ENCODE measurements at places on chromosomes 5 and 9.
A peak's percentile ranks its signal among the peaks of the same experiment; 100 is the strongest.

- DNase-seq = no peak
Measured at GRCh38 chr9:16121601-16122286, 568.9 kb downstream of the CCDC171 start.

GRCh38 chr5:119332978-119333401 is 22.8 kb upstream of the TNFAIP8 start:
- no peak for DNase-seq

GRCh38 chr9:5879419-5880181 is 11.1 kb upstream of the MLANA start:
- DNase-seq = peak; percentile 13

DNA sequence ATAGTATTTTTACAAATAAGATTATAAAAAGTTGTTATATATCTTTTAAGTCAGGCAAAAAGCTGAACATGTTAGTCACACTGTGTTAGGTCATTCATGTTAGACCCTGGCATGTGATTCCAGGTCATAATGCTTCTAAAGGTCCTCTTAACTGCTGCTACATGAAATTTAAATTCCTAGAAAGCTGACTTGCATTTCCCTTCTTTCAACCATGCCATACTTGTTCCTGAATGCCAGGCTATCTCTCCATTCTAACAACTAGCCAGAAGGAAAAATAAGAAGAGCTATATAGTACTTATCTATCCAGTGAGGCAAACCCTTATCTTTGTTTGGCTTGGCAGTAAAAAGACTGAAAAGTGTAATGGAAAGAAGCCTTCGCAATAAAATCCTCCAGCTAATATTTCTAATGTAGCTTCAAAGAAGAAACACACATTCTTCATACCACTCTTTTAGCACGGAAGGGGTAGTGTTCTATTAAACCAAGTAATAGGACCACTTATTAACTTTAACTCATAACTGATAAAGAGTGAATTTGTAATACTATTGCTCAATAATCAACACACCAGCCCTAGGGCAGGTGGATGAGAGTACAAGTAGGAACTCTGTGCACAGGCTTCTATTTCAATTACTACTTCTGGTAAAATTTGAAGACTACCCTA is 310.2 kb downstream of the PDE4D start:
- DNase-seq = no peak

DNA sequence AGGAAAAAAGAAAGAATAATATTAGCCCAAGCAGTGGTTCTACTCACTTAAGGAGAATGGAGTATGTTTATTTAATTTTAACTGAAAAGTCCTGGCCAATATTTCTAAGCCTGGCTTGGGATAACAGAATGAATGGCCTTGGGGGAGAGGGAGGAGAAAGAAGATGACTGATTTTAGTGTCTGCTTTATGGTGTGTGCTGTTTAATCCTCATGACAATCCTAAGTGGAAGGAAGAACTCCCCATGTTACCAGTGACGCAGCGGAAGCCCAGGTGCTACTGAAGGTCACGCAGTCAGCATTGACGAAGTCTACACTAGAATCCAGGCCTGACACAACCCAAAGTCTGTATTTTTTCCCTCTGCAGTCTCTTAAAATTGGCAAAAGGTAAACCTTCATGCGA is 50.5 kb downstream of the PALM2AKAP2 start:
- no peak for DNase-seq

DNA sequence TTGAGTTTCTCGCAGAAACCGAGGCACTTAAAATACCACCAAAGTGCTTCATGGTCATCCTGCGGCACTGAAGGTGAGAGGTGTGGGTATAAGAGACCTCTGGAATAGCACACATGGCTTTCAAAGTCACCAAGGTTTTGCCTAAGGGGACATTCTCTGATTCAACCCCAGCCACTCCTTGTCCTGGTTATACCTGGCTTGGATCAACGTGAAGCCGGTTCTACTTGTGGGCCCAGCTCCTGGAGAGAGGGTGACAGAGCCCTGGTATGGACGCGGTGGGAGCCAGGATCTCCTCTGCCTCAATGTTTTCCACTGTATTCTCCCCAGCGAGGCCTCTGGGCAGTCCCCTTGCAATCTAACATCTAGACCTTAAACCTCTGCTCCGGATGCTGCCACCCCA is 132.0 kb downstream of the FSTL4 start:
- DNase-seq = no peak

GRCh38 chr5:52469420-52469819 is 318.3 kb upstream of the ITGA1 start:
- no peak for DNase-seq

DNA sequence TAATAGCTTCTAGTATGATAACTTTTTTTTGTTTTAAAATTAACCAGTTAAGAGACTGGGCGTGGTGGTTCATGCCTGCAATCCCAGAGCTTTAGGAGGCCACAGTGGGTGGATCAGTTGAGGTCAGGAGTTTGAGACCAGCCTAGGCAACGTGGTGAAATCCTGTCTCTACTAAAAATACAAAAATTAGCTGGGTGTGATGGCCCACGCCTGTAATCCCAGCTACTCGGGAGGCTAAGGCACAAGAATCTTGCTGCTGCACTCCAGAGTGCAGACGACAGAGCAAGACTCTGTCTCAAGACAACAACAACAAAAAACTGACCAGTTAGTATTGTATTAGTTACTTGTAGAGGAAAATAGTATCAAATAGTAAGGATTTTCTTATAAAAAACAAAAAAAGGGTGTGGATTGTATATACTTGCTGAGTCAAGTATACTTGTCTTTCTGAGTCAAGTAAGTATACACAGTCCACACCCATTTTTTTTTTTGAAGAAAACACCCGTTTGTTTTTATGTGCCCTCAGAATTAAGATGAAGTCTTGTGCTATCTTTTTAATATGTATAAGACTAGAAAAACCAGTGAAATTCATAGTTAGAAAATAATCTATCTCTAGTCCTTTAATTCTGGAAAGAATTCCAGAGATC is 25.3 kb downstream of the UBAP1 start:
- DNase-seq = no peak

- no peak for DNase-seq
Measured at GRCh38 chr5:158884827-158885518, 214.7 kb downstream of the EBF1 start.

DNA sequence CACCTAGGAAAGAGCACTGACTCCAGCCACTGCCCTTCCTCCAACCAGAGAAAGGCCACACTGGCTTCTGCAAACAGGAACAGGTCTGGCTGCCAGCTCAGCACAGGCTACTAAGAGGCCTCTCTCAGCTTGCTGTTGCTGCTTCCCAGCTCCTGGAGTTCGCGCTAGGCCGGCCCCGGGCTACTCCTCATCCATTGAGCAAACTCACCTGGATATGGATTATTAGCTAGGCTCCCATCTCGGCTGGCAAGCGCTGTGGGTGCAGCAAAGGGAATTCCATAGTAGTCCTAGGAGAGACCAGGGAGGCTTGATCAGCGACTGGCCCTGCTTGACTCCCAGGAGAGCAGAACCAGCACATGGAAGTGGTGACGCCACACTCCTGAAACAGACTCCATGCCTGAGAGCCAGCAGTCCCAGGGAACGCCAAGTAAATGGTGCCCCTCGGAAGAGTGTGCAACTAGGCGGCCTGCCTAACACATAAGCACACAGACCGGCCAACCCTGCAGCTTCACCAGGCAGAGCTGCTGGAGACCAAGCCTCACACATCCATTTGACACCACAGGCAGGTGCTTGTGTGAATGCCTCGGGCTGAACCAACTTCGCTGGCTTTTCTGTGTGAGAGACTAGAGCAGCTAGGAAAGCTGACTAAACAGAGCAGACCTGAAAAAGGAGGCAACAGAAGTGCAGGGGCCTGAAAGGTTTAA is 107.2 kb downstream of the UBE2R2 start:
- DNase-seq = no peak

- no peak for DNase-seq
Measured at GRCh38 chr5:112417931-112418658, 982 bp downstream of the EPB41L4A start.

DNA sequence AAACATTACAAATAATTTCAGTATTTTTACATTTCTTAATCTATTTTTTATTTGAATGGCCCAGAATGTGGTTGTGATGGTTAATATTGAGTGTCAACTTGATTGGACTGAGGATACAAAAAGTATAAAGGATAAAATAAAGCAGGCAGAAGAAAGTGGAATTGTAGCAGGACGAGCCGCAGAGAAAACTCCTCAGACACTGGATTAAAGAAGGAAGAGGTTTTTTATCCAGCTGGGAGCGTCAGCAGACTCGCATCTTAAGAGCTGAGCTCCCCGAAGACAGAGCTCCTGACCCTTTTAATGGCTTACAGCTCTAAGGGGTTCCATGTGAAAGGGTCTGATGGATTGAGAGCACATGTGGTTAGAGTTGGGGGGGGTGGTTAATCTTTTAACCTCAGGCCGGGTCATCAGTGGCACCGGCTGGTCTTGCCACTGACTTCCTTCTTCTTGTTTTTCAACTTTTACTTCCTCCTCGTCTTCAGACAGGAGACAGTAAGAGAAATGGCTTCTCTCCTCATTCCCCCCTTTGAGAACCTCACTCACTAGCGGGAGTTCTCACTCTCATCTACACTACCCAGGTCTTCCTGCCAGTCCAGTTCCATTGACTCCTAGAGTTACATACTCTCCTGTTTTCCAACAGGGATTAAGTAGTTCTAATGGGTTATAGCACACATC is 80.0 kb downstream of the TMEM161B start:
- no peak for DNase-seq

DNA sequence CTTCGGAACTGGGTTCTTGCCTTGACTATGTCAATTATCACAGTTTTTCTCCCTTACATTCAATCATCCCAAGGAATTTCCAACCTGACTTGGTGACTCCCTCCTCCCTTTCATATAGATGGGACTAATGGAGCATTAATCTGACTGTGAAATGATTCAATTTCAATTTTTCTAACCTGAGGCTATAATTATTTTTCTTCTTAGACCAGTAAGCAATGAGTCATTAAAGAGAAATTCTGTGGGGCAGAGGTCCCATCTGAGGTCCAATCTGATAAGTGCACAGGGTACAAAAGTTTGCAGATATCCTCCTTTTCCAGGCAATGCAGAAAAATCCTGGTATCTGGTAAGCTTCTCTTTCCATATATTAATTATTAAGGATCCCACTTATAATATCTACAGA is 18.9 kb downstream of the PDE4D start:
- no peak for DNase-seq

DNA sequence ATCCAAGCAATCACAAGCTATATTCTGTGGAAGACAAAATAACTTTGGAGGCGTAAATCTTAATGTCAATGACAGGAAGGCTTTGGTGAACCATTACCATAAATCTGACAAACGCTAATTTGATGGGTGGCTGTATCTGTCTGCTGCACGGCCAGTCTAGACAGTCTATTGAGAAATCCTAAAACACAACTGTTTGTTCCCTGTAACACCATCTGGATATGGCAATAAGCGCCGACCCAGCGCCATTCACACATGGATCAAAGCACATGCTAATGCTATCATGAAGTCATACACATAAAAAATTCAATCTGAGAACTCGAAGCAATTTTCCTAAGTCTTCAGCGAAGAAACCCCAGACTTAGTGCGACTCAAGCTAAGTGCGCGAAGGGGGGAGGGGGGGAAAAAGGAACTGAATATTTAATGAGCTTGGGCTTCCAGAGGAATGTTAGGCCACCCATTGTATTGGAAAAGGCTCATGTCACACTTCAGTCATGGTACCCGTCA is 95.1 kb downstream of the ARL15 start:
- no peak for DNase-seq

DNA sequence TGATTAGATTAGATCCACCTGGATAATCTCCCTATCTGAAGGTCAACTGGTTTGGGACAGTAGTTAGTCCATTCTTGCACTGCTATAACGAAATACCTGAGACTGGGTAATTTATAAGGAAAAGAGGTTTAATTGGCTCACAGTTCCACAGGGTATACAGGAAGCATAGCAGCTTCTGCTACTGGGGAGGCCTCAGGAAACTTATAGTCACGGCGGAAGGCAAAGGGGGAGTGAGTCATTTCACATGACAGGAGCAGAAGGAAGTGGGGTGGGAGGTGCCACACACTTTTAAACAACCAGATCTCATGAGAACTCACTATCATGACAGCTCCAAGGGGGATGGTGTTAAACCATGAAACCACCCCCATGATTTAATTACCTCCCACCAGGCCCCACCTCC is 9.9 kb downstream of the C9orf40 start:
- no peak for DNase-seq

- peak; percentile 69 for DNase-seq
Measured at GRCh38 chr5:173395257-173395932, 67.2 kb upstream of the STC2 start.

DNA sequence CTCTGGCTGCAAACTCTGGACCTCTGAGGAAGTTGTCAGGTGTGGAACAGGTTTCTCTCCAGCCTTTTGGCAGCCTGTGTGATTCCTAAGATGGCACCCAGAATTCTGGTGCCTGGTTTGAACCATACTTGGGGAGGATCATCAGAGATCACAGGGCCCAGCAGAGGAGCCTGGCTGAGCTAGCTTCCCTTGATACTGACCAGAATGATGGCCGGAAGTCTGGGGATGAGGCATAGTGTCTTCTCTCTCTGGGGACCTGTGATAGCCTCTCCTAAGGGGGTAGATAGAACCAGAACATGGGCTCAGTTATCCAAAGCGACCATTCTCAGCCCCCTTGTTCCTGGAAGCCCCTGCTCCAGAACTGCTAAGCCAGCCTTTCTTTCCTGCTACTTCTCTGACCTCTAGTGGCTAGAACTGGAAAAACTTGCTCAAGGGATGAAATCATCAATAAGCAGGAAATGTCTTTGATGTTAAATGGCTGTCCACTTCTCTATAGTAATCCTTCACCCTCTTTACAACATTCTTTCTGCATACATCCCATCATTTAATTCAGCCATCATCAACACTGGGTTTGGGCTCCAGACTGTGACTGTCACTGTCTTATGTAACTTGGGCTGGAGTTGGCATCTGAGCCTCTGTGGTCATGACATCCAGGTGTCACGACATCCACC is 55.1 kb downstream of the C9orf152 start:
- DNase-seq = peak; percentile 33

DNA sequence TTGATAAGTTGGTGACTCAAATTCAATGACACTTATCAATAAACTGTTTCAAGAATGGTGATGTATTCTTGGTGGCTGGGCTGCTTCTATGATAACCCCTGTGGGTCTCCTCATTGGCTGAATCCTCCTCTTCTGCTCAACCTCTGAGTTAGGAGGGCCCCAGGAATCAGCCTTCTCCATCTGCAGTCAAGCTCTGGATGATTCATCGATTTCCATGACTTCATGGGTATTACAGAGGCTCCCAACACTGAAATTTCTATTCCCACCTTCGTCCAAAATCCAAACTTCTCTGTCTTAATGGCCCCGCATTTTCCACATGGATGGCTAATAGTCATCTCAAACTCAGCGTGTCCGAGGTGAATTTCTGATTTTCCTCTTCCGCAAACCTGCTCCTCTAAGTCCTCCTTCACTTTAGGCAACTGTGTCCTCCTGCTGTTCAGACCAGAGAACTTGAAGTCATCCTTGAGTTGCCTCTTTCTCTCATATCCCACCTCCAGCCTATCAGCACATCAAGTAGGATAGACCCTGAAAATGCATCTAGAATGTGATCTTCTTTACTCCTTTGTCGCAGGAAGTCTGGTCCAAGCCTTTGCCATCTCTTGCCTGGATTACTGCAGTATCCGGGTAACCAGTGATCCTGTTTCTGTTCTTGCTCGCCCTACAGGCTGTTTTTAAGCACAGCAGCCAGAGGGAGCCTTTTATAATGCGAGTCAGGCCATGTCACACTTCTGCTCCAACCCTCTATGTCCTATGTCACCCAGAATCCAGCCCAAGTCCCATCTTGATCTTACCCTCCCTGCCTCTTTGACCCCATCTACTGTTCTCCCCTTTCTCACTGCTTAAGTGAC is 41.4 kb upstream of the IL7R start:
- no peak for DNase-seq

GRCh38 chr5:39691993-39692392 is 267.2 kb upstream of the DAB2 start:
- DNase-seq = no peak

Data from stromal cell of bone marrow (primary cell).